Spinal cord (tissue), 10 donors: ENCODE measurements at places on chromosomes 6 and 20. TPM values are rescaled to one million over a fixed set of nuclear protein-coding genes. Genes with fewer than 3 reads are reported as not detected.

Gene CASP8AP2
- 22.5 TPM for total RNA-seq

Gene RAB23
- total RNA-seq: 40.1 TPM

GRCh38 chr6:53148684-53149083 is at the start of gene GCM1:
TSS of gene GCM1 (minus strand) at chr6:53148841. CDS start at chr6:53145632, 3,209 bp downstream.
- no peak within 1 kb of the TSS for H3K27ac ChIP-seq
- no peaks in the 10 kb centered on the region for H3K27me3 ChIP-seq
- DNase-seq: no peak

DNA sequence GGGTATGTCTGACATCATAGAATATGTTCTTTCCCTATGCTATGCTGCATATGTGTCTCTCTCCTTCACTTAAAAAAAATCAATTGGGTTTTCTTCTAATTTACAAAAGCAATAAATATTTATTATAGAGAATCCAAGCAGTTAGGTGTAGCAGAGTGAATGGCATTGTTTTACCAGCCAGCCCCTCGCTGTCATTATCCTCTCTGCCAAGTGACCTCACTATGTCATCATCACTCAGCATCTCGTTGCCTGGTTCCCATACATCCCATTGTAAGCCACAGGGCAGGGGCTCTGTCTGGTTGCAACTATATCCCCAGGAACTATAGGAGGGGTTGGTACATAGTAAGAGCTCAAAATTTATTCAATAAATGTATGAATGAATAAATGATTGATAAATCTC is 31.3 kb downstream of the KIAA0319 start:
- H3K27me3 ChIP-seq: no peaks in the 10 kb centered on the region
- no peak for DNase-seq
- no peak overlapping the region for H3K4me3 ChIP-seq
- H3K27ac ChIP-seq: no peak overlapping the region
- no peaks in the 10 kb centered on the region for H3K36me3 ChIP-seq

- no peaks in the 10 kb centered on the region for H3K4me1 ChIP-seq
- H3K36me3 ChIP-seq: no peaks in the 10 kb centered on the region
- no peaks in the 10 kb centered on the region for H3K27me3 ChIP-seq
- no peak overlapping the region for H3K27ac ChIP-seq
Observed at GRCh38 chr6:144292372-144292771, 7.2 kb downstream of the UTRN start.

GRCh38 chr6:157841211-157841840 is 18.3 kb downstream of the SNX9 start:
- no peak overlapping the region for H3K27ac ChIP-seq
- no peaks in the 10 kb centered on the region for H3K36me3 ChIP-seq
- H3K4me3 ChIP-seq: no peak overlapping the region
- DNase-seq: no peak

DNA sequence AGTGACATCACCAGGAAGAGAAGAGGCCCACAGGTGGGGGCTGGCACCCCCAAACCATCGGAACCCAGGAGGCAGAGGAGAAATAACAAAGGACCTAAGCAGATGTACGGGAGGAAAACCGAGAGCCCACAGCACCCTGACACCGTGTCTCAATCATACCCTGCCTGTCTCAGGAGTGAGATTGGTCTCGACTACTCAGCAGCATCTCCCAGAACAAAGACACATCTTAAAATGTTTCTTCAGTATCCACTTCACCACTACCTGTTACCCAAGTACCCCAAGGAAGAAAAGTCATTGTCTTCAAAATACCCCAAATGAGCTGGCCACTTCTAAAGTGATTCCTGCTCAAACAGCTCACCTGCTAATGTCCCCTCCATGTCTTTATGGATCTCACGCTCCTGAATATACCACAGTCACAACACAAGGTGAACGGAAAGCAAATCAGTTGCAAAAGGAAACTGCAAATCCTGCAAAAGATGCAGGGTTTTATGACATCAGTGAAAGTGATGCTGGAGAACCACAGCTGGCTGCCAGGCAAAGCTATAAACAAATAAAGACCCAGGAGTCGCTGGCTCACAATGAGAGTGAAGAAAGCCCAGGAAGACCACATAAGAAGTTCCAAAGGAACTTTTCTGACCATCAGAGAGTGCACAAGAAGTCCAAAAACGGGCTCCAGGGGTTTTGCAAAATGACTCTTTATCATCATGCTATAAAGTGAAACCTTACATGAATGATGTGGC is 44.1 kb downstream of the PREX1 start:
- H3K27me3 ChIP-seq: no peaks in the 10 kb centered on the region
- H3K4me3 ChIP-seq: no peak overlapping the region
- H3K36me3 ChIP-seq: no peaks in the 10 kb centered on the region
- H3K27ac ChIP-seq: no peak overlapping the region
- H3K4me1 ChIP-seq: peaks cover 55% of the 10 kb centered on the region

DNA sequence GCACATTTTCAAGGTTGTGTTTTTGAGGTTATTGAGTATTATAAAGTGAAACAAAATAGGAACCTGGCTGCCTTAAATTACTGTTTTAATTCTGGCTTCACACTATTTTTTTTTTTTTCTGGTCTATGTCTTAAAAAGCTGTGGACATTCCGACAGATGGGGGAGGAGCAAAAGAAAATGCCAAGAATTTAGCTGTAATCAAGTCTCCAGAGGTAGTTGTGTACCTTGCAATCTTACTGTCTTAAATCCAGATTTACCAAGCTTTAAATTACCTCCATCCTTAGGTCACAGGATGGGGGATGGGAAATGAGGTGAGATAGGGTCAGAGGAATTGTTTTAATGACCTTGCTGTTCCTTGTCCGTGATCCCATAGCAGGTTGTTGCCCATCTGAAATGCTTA is 182.8 kb downstream of the UTRN start:
- no peak for DNase-seq
- H3K4me1 ChIP-seq: no peaks in the 10 kb centered on the region
- H3K27me3 ChIP-seq: no peaks in the 10 kb centered on the region
- H3K36me3 ChIP-seq: peaks cover 5% of the 10 kb centered on the region
- no peak overlapping the region for H3K4me3 ChIP-seq
